ENCODE measurements at places on chromosomes 16 and 17.

DNA sequence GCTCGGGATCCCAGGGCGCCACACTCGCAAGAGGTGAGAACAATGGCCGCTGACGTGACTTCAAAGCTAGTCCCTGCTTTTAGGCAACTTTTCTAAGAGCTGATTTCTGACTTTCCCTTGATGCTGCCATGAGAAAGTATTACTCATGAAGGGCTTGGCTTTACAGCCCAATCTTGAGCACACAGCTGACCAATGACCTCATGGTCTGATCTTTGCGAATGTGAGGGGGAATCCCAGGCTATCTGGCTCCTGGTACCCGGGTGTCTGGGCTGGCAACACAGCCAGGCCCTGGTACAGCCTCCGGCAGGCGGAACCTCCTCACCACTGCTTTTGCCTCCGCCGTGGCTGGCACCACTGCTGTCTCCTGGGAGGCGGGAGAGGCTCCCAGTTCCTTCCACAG, 17.5 kb downstream of the NDUFAF8 start:
- no peak for DNase-seq

GRCh38 chr17:75684249-75684648, 17.1 kb downstream of the SAP30BP start:
- no peak for DNase-seq

GRCh38 chr16:6641091-6641490, 691.6 kb upstream of the RBFOX1 start:
- no peak for DNase-seq

DNA sequence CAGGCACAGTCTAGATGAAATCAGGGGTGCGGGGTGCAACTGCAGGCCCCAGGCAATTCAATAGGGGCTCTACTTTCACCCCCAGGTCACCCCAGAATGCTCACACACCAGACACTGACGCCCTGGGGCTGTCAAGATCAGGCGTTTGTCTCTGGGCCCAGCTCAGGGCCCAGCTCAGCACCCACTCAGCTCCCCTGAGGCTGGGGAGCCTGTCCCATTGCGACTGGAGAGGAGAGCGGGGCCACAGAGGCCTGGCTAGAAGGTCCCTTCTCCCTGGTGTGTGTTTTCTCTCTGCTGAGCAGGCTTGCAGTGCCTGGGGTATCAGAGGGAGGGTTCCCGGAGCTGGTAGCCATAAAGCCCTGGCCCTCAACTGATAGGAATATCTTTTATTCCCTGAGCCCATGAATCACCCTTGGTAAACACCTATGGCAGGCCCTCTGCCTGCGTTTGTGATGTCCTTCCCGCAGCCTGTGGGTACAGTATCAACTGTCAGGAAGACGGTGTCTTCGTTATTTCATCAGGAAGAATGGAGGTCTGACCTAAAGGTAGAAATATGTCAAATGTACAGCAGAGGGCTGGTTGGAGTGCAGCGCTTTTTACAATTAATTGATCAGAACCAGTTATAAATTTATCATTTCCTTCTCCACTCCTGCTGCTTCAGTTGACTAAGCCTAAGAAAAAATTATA, 1.6 kb downstream of the HBA1 start:
- no peak for DNase-seq
